ENCODE measurements at places on chromosomes 12 and 14. TPM values are rescaled to one million over a fixed set of nuclear protein-coding genes. Genes with fewer than 3 reads are reported as not detected.

The AQP2 gene
- not detected for total RNA-seq

The ANO4 gene
- 0.13 TPM for total RNA-seq

The AKAP3 gene
- 1.2 TPM for total RNA-seq

The PIP4P1 gene
- total RNA-seq = 34.0 TPM

The TDRD9 gene
- 0.04 TPM for total RNA-seq

The DTD2 gene
- total RNA-seq = 16.3 TPM

The RAPGEF3 gene
- 0.54 TPM for total RNA-seq

The SCAF11 gene
- total RNA-seq = 49.9 TPM

The POTEM gene
- total RNA-seq = not detected

The HOTAIR gene
- 0.23 TPM for total RNA-seq

The MAGOHB gene
- total RNA-seq = 79.8 TPM

The HHIPL1 gene
- total RNA-seq = 0.24 TPM

The SPTB gene
- 0.91 TPM for total RNA-seq

The PIWIL1 gene
- not detected for total RNA-seq

The TOMM20L gene
- total RNA-seq = not detected

The TMEM253 gene
- total RNA-seq = 0.66 TPM

The TEAD4 gene
- 51.6 TPM for total RNA-seq

The REP15 gene
- 0.45 TPM for total RNA-seq

The RASSF8 gene
- total RNA-seq = 9.7 TPM

The KRT82 gene
- not detected for total RNA-seq

The SOAT2 gene
- 0.23 TPM for total RNA-seq
